Thoracic aorta (tissue), 2 donors: ENCODE measurements at places on chromosomes 6 and 20. TPM values are rescaled to one million over a fixed set of nuclear protein-coding genes. Genes with fewer than 3 reads are reported as not detected.

- DNase-seq: no peak
These were observed 48.4 kb upstream of the ARMC2 start for GRCh38 chr6:108799791-108800190.

- DNase-seq: no peak
These were observed 416 bp downstream of the RSPH4A start for GRCh38 chr6:116616737-116617053.

- DNase-seq: no peak
These were observed 18.7 kb downstream of the ZNF391 start for GRCh38 chr6:27407153-27407814.

GRCh38 chr6:12657884-12658283 is 58.7 kb upstream of the PHACTR1 start:
- DNase-seq: no peak

DNA sequence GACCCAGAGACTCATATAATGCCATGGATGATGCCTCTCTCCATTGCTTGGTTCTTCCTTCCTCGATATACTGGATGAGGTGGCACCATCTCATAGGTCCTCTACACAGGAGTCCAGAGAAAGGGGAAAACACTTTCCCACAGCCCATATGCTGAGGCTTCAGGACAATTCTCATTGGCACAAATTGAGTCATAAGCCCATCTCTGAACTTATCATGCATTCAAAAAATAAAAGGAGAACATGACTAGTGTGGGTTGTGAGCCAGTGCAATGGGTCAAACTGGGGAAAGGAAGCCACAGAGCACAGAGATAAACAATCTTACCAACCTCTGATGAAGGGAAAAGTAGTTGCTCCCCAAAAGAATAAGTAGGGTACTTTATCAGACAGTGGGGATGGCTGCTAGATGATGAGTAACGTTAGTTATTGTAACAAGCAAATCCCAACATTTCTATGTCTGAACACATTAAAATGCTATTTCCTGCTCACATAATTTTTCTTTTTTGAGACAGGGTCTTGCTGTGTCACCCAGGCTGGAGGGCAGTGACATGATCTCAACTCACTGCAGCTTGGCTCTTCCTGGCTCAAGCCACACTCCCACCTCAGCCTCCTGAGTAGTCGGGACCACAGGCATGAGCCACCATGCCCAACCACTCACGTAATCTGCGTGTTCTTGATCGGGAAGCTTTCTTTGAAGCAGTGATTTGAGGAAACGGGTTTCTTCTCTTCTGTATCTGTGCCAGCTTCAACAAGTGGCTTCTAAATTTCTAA is 27.0 kb downstream of the SOD2 start:
- no peak for DNase-seq

Gene CHRNA4
- total RNA-seq: not detected

Gene GATA5
- 0.27 TPM for total RNA-seq
